SK-N-SH (cell line): ENCODE measurements at places on chromosomes 5 and 9. TPM values are rescaled to one million over a fixed set of nuclear protein-coding genes. Genes with fewer than 3 reads are reported as not detected.

DNA sequence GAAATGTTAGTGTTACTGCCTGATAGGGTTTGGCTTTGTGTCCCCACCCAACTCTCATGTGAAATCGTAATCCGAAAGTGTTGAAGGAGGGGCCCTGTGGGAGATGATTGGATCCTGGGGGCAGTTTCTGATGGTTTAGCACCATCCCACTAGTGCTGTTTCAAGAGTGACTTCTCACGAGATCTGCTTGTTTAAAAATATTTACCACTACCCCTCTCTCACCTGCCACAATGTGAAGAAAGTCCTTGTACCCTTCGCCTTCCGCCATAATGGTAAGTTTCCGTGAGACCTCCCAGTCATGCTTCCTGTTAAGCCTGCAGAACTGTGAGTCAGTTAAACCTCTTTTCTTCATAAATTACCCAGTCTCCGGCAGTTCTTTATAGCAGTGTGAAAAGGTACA lies 2.6 kb upstream of the RFX3 start:
- DNase-seq, result no peak

DNA sequence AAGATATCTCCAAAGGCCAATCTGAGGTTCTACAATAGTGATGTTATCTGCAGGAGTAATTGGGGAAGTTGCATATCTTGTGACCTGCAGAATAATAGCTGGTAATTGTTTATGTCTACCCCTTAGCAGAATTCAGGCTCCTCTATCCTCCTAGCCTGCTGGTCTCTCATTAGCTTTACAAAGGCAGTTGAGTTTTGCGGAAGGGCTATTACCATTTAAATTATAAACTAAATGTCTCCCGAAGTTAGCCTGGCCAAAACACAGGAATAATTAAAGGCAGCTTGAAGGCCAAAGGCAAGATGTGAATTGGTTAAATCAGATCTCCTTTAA lies 168.7 kb downstream of the TTC39B start:
- no peak for DNase-seq

The C7 gene
- 11.1 and 38.1 TPM in 2 replicates for polyA plus RNA-seq

- no peak for DNase-seq
Measured at GRCh38 chr5:37569466-37569865, 190.3 kb downstream of the WDR70 start.

GRCh38 chr9:28293369-28294090 lies 720.2 kb upstream of the C9orf72 start:
- DNase-seq, result no peak

The SOX30 gene
- 0.10 and 0.13 TPM in 2 replicates for polyA plus RNA-seq

DNA sequence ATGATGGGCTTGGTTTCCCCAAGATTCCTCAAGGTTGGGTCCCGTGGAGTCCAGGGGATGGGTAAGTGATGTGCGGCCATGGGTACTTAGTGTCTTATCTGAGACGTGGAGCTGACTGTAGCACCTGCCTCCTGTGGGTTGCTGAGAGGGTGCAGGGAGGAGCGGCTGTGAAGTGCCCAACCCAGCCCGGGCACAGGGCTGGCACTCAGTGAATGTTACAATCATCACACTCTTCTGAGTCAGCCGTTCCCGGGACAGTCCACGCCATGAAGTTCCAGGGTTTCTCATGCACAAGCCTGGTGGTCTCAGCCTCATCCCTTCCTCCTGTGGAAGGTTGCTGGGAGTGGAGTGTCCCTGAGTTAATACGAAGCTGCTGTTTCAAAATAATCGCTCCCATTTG lies 29.1 kb downstream of the NTNG2 start:
- no peak for DNase-seq

The PCDHGA7 gene
- polyA plus RNA-seq, result 3.4 and 7.8 TPM in 2 replicates

DNA sequence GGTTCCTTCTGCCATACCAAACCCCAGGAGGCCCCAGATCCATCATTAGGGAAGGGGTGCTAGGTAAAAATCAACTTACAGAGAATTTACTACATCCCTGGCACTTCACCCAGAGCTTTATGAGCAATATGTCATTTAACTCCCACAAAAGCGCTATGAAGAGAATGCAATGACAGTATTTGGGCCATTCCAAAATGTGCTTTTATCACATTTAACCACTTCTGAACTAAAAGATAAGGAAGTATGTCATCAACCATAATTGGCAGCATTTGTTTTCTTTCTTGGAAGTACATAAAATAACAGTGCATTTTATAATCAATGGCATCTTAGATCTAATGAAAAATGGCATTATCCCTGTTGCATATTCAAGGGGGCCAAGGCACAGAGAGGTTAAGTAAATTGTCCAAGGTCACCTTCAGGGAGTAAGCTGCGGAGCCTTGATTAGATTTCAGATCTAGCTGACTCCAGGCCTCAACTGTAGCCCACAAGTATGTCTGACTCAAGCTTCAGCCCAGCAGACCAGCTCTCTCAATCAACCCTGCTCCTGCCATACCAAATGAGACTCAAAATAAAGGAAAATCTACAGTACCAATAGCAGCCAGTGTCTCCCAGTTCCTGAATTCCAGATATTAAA lies 16.5 kb downstream of the SH3TC2 start:
- no peak for DNase-seq

DNA sequence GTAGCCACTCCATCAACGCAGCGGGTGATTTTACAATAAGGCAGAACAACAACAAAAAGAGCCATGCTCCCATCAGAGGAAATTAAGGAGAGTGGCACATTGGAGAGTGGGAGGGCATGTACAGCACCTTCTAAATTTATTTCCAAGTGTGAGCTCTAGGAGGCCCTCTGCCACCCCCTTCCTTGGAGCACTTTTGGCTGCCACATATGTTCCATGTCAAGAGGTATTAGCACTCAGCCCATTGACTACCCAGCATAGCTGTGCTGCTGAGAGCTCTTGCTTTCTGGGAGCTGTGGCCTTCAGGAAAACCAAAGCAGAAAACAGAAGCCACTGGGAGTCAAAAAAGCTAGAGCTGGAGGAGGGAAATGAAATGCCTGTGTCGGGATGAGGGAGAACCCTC lies 200.2 kb upstream of the PANK3 start:
- DNase-seq, result no peak

GRCh38 chr5:68049053-68049713 lies 166.4 kb upstream of the PIK3R1 start:
- no peak for DNase-seq

The NDOR1 gene
- polyA plus RNA-seq, result 7.9 and 8.6 TPM in 2 replicates

DNA sequence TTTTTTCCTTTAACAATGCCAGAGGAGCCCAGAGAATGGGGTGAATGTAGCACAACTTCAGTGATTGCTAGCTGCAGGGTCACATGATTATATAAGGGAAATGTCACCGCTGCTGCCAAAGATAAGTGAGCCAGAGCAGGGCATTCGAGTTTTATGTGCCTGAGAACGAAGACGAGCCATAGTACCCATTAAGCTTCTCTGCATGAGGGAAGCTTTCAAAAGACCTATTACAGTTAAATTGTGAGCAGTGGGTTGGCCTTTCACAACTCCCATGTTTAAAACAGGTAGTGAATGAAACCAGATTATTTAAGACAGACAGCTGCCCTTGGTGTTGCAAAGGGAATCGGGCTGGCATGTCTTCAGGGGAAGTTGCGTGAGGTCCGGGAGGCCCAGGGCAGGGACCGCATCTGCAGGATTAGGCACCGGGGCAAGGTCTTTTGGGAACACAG lies 82.4 kb upstream of the TNFAIP8 start:
- no peak for DNase-seq

- DNase-seq, result no peak
Measured at GRCh38 chr5:5699062-5699461, 276.6 kb downstream of the ICE1 start.

- DNase-seq, result peak; percentile 61
Measured at GRCh38 chr9:33264003-33264472, 470 bp downstream of the BAG1 start.

GRCh38 chr5:19745247-19745646 lies 242.8 kb downstream of the CDH18 start:
- no peak for DNase-seq

- no peak for DNase-seq
Measured at GRCh38 chr9:134335486-134336220, 9.4 kb downstream of the RXRA start.

The ZBED3 gene
- polyA plus RNA-seq, result 5.8 TPM in 2 replicates

DNA sequence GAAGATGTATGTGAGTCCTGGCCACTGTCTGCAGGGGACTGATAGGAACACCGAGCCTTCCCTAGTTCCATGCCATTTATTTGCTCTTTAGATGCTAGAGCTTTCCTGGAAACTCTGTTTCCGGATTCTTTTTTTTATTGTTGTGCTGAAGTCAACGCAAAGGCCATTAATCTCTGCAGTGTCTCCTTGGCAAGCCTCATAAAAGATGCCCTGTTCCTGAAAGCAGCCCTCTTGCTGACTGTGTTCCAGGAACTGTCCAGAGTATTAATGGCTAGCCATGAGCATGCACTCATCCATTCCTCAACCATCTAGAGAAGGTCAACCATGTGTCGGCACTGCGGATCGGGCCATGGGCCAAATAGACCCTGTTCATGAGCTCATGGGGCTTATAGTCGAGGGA lies 42.9 kb upstream of the SMAD5 start:
- no peak for DNase-seq

- DNase-seq, result no peak
Measured at GRCh38 chr5:15116996-15117395, 245.4 kb upstream of the ANKH start.

The XRCC4 gene
- polyA plus RNA-seq, result 1.8 and 2.4 TPM in 2 replicates

DNA sequence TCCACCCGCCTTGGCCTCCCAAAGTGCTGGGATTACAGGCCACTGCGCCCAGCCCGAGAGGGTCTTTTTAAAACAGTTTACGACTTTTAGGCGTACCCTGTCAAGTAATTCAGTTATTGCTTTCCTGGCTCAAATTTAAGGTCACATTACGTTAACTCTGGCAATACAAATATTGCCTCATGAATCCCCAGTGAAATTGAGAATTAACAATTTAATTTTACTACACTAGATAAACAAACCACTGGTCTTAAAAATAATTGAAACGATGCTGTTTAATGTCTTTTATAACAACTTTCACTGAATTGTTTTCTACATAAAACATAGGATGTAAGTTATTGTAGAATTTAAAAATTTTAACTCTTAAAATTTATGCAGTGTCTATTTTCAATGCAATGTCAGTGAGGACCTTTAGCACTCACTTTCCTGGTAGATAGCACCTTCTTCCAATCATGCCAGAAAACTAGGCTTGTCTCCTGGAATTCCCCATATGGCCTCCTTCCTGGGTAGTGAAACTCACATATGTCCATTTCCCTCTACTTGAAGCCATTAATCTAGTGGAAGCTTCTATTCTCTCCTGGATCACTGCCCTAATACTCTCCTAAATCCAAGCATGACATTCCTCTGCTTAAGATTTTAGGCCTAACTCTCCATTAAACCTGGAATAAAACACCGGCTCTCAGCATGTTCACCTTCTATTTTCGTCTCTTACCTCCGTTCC lies 13.5 kb downstream of the BASP1 start:
- DNase-seq, result no peak

The PCDHB9 gene
- 1.4 and 2.4 TPM in 2 replicates for polyA plus RNA-seq

DNA sequence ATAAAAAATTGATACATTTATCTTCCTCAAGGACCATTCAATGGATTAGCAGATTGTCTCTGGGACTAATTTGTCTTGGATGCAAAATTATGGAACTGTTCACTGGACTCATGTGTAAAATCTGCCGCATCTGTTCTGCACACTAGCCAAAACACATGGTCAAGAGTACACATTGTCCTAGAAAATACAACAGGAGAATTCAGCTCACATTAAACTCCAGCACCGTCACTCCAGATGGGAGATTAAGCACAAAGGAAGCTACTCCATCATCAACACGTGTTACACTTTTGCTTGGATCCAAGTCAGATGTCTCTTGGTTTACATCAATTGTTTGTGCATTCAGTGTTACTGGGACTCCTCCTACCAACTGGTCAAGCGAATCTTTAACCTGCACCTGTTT lies 28.8 kb downstream of the C5 start:
- DNase-seq, result no peak

The URM1 gene
- polyA plus RNA-seq, result 58.9 and 61.5 TPM in 2 replicates

- DNase-seq, result peak; percentile 61
Measured at GRCh38 chr9:131951905-131952304, 127.8 kb downstream of the MED27 start.

The SLC46A2 gene
- not detected in 2 replicates for polyA plus RNA-seq

DNA sequence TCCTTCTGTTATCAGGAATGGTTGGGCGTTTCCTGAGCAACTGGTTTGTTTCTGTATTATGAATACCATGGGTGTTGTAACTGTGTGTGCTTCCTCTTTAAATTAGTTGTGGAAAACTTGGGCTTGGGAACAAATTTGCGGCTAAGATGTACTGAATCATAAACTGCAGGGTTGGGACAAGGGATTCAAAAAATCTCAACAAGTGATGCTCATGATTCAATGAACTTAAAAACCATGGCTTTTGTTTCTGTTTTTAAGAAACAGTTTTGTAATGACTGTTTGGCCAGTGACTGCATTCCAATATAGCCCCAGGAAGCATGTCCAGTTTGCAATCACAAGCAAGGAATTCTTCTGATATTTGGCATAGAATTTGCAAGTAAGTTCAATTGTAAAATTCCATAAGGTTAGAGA lies 657.5 kb upstream of the WWC1 start:
- no peak for DNase-seq

DNA sequence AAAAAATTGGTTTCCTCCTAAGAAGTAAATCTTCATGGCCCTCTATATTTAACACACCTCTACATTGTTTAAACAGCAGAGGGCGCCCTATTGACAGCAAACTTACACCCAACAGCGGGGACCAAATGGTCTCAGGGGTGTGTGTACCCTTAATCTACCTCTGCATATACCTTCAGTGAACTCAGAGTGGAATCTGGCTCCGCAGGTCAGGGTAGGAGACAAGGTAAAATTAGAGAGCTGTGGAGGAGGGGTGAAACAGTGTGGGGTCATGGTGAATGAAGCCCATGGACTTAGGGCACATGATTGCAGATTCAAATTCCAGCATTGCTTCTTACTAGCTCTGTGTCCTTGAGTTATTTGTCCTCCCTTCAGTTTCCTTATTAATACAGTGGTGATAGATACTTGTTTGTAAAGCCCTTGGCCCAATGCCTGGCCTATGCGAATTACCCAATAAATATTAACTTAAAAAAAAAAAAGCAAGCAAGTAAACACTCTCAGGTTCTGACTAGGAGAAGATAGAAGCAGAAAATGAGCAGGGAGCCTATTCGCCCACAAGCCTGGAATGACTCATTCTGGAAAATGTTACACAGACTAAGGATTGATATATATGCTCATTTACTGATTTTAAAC lies 122.9 kb downstream of the CAVIN4 start:
- DNase-seq, result peak; percentile 23

- no peak for DNase-seq
Measured at GRCh38 chr9:98430535-98431292, 175.3 kb upstream of the TBC1D2 start.

DNA sequence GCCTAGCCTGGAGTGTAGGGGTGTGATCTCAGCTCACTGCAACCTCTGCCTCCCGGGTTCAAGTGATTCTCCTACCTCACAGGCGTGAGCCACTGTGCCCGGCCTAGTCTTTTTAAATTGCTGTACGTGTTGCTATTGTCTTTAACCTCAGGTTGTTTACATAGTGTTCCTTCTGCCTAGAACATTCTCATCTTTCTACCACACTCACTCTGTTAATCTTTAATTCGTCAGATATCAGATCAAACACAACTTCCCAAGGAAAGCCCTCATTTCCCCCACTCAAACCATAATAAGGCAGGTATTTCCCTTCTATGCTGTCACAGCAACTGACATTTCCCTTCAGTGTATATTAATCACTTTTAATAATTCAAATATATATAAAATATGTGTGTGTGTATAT lies 1310.0 kb upstream of the C9orf72 start:
- DNase-seq, result no peak

The UGT3A1 gene
- polyA plus RNA-seq, result not detected in 2 replicates

The TAS2R1 gene
- polyA plus RNA-seq, result not detected in 2 replicates
